ENCODE measurements at places on chromosomes 6 and 20. TPM values are rescaled to one million over a fixed set of nuclear protein-coding genes. Genes with fewer than 3 reads are reported as not detected.

The GPR6 gene
- total RNA-seq = not detected

The GSTA3 gene
- total RNA-seq = 0.98 TPM

DNA sequence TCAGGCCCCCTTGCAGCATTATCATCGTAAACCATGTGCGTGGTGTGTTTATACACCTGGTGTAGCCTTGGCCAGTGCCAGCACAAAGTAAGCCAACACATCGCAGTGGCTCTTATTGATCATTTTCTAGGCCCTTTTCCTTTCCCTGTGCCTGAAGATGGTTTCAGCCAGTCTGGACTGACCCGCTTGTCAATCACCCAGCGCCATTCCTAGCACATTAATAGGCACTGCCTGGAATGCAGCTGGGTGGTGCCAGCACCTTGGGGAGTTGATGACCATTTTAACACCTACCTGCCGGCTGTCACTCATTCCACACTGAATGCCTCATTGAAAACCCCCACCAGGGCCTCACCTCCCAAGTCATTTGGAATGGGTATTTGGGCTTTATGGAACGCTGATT, 4.9 kb upstream of the UQCC2 start:
- no peak for DNase-seq

DNA sequence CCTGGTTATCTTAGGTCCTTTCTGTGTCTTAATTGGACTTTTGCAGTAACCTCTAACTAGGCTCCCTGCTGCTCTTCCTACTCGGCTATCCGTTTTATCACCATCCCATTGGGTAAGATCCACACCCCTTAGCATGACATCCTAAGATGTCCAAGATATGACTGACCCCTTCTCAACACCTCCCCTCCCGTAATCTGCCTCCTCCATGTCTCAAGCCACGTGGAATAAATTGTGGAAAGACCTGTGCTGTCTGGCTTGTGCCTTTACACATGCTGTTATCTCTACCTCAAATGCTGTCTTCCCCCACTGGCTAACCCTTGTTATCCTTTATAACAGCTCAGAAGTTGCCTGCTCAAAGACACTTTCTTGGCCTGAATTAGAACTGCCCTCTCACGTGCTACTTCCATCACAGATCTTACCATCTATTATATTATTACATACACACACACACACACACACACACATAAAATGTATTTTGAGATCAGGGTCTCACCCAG, 26.5 kb downstream of the EIF2S2 start:
- DNase-seq = no peak

- DNase-seq = no peak
These were observed 429.0 kb downstream of the PREX1 start for GRCh38 chr20:48398506-48399449.
